Suppressor macrophage treated with lipopolysaccharide for 1 hour (primary cell): ENCODE measurements at places on chromosomes 5 and 9.

GRCh38 chr5:41218929-41219657 lies 5.8 kb upstream of the C6 start:
- no peak for DNase-seq

DNA sequence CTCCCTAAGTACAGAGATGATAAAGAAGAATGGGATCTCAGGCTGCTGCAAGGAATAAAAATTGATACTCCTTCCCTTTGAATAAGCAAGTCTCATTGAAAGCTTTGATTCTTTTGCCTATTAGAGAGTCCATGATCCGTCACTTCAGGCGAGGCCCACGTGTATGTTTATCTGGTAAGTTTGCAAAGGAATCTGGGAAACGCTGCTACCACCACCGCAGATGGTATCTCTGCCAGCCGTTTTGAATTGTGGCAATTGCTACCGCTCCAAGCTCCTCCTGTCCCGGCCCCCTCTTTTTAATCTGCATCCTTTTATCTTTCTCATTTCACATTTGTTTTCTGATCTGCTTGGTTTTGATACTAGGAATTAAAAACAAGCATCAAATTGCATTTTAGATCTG lies 42.9 kb upstream of the GRIA1 start:
- DNase-seq, result no peak

DNA sequence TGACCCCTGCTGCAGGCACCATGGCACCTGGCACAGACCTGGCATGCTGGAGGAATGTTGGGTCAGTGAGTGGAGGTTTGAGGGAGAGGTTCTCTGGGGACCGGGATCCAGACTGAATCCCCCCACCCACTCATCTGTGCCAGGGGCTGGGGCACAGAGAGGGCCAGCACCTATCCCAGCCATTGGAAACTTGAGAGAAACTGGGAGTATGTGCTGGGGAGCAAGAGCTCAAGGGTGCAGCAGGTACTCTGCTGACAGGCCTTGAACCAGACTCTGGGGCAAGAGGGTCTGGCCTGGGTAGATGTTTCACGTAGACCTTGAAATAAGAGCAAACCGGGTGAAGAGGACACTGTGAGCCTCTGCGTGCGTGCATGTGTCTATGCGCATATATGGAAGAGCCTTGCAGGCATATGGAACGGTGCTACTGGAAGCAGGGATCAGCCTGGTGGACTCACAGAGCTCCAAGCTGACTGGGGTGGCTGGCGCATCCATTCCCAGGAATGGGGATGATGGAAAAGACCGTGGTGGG lies 8.8 kb downstream of the FGF18 start:
- DNase-seq, result no peak

DNA sequence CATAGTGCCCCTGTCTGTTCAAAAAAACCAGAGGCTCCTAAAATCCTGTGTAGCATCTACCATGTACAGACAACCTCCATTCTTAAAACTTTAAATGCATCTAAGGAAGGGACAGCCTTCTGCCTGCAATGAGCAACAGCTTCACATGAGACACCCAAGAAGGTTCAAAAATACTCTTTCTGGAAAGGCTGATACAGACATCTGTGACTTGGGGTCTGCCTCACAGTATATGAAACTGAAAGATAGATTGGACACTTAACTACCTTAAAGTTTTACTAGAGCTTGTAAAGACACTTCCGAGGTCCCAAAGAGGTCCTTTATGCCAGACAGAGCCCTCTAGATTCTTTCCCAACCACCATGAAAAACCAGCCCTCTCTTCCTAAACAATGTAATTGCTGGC lies 28.2 kb upstream of the CATSPER3 start:
- DNase-seq, result no peak

GRCh38 chr9:121608168-121608853 lies 43.1 kb upstream of the DAB2IP start:
- DNase-seq, result no peak

DNA sequence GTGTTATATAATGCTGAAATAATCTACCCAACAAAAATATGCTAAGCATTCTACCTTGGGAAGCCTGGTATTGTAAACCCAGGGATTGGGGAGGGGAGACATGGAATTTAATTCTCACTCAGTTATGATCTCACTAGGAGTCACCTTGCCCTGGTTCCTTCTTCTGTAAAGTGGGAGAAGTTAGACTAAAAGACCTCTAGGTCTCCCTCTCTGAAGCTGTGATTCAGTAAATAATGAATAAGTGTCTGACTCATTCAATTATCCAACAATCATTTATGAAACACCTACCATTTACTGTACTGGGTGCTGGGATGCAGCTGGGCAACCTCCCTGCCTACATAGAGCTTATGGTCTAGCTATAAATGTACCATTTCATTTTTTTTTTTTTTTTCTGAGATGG lies 20.2 kb upstream of the SPARC start:
- peak; percentile 27 for DNase-seq

DNA sequence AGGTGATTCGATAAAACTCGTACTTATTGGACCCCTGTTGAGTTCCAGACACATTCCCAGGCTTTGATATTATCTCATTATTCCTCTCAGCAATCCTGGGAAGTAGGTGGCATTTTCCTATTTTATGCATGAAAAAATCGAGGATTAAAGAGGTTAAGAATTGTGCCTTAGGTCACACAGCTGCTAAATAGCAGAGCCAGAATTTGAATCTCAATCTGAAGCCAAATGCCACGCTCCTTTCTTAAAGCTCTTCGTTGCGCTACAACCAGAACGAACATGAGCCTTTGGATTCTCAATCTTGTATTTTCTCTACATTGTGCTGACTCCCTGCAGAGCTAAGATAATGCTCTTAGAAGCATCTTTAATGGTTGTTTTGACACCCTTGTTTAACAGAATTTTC lies 527.8 kb upstream of the TLE4 start:
- DNase-seq, result no peak

DNA sequence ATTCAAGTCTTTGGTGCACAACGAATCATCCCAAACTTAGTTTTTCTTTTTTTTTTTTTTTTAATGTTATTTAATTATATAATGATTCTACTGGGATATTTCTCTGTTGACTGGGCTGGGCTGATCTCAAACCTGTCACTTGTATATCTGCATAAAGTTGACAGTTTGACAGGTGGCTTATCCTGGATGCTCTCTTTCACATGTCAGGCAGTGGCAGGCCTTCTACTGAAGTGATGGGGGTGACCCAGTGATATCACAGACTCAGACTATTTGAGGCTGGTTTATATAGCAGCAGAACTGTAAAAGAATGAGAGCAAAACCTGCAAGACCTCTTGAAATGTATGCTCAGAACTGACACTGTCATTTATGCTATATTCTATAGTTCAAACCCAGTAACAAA lies 1813.5 kb upstream of the CDH6 start:
- no peak for DNase-seq

- DNase-seq, result no peak
Observed at GRCh38 chr9:93620041-93620506, 43.7 kb downstream of the PHF2 start.

- peak; percentile 79 for DNase-seq
Observed at GRCh38 chr5:151086905-151087360, 6.1 kb upstream of the TNIP1 start.

DNA sequence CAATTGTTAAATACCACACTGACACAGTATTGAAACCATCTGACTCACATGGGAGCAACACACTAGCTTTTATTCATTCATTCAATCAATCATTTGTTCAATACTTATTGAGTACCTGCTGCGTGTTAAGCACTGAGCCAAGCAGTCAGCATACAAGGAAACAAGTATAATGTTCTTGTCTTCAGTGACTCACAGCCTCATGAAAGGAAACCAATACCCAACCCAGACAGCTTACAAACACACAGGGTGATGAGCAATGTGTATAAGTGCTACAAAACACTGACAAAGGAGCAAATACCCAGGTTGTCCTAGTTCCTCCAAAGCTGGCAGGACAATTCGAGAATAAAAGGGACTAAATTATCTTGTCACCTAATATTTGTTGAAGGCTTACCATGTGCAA lies 67.6 kb upstream of the RASEF start:
- no peak for DNase-seq

- DNase-seq, result no peak
Observed at GRCh38 chr5:166594567-166594966, 1696.9 kb upstream of the WWC1 start.
